Posterior cingulate gyrus (tissue), 11 donors: ENCODE measurements at places on chromosomes 6 and 20.

- DNase-seq = no peak
These were observed 840.0 kb downstream of the FRK start for GRCh38 chr6:115220551-115221159.

DNA sequence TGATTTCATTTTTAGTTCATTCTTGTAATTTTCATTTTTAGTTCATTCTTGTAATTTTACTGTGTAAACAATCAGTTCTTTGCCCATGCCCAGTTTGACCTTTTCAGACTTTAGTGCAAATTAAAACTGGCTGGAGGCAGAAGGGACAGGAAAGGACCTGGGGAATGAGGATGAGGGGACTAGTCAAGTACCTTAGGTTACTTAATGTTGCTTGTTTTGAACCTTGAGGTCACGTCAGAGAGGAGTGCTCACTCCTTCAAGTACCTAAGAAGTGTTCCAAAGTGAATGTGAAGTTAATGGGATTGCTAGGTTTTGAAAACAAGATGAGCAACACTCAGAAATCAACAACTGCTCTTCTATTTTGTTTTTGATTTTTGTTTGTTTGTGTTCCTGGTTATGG lies 82.5 kb downstream of the FOXO3 start:
- DNase-seq = no peak

GRCh38 chr20:50394569-50394968 lies 115.6 kb upstream of the PTPN1 start:
- no peak for DNase-seq

DNA sequence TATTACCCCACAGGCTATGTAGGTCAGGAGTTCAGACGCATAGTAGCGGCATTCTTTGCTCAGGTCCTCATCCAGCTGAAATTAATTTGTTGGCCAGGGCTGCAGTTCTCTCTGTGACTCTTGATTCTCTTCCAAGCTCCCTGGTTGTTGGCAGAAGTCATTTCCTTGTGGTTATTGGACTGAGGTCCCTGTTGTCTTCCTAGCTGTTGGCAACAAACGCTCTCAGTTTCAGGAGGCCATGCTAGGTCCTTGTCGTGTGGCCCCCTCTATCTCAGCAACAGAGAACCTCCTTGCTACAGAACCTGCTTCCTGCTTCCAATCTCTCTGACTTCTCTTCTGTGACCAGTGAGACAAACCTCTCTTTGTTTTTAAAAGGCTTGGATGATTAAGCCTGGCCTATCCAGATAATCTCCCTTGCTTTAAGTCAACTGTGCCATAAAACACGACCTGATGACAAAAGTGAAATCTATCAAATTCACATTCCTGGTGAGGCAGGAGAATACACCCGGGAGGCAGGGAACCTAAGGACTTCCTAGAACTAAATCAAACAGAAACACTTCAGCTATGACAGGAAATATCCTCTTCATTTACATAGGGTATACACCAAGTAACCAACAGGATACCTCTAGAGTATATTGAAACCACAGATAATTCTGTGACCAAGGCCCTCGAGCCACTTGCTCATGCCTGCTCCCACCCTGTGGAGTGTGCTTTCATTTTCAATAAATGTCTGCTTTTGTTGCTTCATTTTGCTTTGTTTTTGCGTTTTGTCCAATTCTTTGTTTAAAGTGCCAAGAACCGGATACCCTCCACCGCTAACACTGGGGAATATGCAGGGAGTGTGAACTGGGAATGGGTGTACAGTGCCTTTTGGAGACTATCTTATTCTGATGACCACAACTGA lies 196.0 kb downstream of the BTBD3 start:
- DNase-seq = no peak

DNA sequence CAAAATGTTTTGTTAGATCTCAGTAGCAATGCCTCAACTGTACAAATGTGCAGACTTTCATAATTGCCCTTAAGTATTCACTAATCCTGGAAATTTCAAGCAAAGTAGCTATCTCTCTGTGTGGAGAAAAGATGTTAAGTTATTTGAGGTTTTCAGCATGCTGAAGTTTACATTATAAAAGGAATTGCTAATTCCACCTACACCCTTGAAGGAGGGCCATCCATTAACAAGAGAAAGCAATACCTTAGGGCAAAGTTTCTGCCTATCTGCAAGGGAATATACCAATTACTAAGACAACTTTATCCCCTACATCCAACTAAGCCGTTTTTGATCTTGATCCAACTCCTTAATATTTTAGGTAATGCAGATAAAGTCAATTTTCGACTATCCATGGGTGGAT lies 380.7 kb upstream of the BTBD3 start:
- DNase-seq = no peak

DNA sequence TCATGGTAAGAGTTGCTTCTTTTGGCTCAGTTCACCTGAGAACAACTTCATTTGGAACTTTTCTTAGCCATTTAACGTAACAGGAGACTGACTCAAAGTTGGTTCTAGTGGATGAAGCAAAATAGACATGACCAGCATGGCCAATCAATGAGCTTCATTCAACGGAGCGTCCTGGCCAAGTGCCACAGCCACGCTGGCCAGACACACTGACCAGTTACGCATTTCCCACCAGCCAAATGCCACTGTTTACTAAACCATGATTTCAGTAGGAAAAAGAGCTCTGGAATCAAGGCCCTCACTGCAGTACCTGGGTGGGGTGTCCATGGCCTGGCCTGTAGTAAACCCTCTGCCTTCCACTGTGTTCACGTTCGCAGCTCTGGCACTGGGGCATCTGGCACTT lies 80.4 kb downstream of the POPDC3 start:
- DNase-seq = peak; percentile 42

DNA sequence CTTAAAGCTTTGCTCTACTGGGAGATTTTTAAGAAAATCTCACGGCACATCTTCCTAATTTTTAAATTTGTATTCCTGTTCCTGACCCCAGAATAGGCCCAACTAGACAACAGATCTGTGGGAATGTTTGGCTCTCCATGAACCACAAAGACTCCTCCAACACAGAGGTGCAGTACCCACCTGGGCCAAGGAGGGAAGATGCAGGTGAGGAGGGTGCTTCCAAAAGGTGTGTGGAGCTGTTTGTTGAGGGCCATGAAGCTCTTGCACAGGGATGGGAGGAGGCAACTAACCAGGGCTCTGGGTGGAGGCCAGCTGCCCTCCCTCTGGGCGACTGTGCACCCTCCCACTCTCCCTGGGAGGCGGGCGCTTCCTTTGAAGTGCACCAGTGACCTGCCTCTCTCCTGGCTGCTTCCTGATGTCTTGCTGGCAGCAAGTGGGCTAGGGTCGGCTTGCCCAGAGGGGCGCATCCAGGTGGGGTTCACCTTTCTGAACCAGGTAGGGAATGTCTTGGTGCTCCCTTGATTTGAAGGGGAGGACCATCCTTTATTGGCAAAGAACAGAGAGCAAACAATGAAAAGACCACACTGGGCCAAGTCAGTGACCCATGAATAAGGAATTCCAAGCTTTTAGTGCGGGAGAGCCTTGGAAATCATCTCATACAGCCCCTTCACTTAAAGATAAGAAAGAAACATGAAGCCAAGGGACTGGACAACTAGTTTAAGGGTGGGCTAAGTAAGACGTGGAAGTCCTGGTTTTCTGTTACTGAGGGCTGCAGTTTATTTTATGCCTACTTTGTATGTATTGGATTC lies 76.0 kb downstream of the ANKRD6 start:
- no peak for DNase-seq

DNA sequence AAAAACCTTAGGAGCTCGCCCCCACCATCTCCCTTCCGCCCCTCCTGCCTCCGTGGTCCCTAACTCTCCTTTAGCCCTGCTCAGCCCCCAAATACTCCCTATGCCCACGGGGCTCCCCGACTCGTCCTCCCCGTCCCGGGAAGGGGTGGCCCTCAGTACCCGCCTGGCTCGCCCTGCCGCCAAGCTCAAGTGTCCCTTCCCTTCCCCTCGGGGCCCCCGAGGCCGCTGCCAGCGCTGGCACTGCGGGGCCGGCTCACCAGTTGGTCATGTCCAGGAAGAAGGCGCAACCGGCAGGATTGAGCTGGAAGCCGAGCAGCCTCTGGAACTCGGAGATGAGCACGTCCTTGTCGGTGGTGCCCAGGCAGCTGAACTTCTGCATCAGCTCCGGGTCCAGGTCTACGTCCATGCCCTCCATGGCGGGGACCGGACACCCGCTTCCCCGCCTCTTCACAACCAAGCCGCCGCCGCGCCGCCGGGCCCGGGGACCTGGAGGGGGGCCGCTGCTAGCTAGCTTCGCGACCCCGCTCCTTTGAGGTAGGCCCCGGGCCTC lies 303 bp downstream of the ILRUN start:
- DNase-seq = no peak

GRCh38 chr6:6131492-6132109 lies 124.9 kb upstream of the NRN1 start:
- DNase-seq = no peak

- DNase-seq = no peak
These were observed 19.1 kb downstream of the NFATC2 start for GRCh38 chr20:51523276-51524013.

GRCh38 chr20:45223136-45223535 lies 2.0 kb downstream of the SEMG2 start:
- no peak for DNase-seq

- no peak for DNase-seq
These were observed 278.0 kb upstream of the CDH4 start for GRCh38 chr20:60974022-60974421.

- DNase-seq = no peak
These were observed 91.2 kb upstream of the SCGN start for GRCh38 chr6:25560865-25561264.

DNA sequence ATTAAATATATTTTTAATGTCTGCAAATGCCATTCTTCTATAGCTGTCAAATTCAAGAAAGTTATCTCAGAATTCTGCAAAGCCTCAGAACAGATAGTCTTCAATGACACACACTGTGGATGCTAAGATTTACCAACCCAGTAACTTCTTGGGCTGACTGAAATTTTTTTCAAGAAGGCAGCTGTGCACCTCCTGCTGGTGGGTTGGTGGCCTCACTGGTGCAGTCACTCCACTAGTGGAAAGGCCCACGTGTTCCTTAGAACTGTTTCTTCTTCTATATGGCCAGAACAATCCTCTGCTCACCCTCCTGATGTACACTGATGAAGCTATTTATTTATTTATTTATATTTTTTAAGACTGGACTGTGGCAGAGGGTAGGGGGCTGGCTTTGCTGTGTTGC lies 28.1 kb upstream of the MTCL3 start:
- no peak for DNase-seq

- no peak for DNase-seq
These were observed 52.9 kb downstream of the NOX3 start for GRCh38 chr6:155402656-155403304.

- DNase-seq = no peak
These were observed 139.3 kb upstream of the RIN2 start for GRCh38 chr20:19618711-19619110.

GRCh38 chr6:104617591-104617990 lies 242.1 kb downstream of the HACE1 start:
- DNase-seq = no peak

GRCh38 chr6:72911463-72912155 lies 289.7 kb downstream of the KCNQ5 start:
- DNase-seq = no peak

- DNase-seq = no peak
These were observed 16.7 kb downstream of the CD109 start for GRCh38 chr6:73712535-73713173.

DNA sequence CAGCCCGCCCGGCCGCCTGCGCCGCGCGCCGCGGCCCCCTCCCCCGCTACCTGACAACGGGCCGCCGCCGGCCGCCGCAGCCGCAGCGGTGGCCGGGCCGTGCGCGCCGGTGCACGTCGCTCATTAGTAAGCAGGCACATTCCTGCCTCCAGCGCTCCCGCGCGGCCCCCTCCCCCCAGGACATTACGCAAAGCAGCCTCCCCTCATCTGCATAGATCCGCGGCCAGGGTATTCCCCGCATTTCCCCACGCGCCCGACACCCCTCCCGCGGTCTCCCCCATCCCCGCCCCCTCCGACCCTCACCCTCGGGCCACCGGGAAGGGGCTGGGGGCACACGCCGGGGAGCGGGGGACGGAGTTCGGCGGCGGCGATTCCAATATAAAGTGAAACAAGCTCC lies at the start of gene HIVEP2:
Gene HIVEP2, minus strand, starts transcription at position 128 of the 397 bp plus-strand sequence. CDS start 170,438 bp downstream, outside the sequence.
- peak; percentile 69 for DNase-seq

- DNase-seq = peak; percentile 21
These were observed 72.6 kb upstream of the DUSP22 start for GRCh38 chr6:219641-220198.

GRCh38 chr6:123604067-123604466 lies 32.7 kb downstream of the TRDN start:
- DNase-seq = no peak

- DNase-seq = no peak
These were observed 34.7 kb upstream of the TIAM2 start for GRCh38 chr6:154960299-154960843.

- no peak for DNase-seq
These were observed 110.3 kb downstream of the CHD6 start for GRCh38 chr20:41507851-41508250.

- DNase-seq = no peak
These were observed 11.0 kb upstream of the ADAM33 start for GRCh38 chr20:3692706-3693294.

DNA sequence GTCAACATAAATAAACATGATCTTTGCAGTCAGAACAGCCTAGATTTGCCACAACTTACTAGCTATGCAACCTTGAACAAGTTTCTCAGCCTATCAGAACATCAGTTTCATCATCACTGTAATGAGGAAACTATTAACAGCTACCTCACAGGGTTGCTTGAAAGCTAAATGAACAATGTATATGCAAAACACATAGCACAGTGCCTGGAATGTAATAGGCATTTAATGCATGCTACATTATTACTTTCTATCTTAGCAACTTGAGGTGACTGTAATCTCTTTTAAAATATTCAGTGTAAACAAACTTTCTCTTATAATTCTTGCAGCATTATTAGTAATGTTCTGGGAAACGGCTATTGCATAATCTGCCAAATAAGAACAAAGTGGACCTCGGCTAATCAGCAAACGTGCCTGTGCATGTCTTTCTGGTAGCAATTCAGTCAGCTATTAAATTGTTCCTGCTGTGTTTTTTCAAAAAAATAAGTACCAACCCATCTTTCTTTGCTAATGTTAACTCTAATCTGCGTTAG lies 61.5 kb downstream of the SYNE1 start:
- no peak for DNase-seq

- no peak for DNase-seq
These were observed 363.0 kb upstream of the SOX4 start for GRCh38 chr6:21230536-21230935.

- DNase-seq = no peak
These were observed 256.1 kb downstream of the ZNF217 start for GRCh38 chr20:53337390-53338101.

DNA sequence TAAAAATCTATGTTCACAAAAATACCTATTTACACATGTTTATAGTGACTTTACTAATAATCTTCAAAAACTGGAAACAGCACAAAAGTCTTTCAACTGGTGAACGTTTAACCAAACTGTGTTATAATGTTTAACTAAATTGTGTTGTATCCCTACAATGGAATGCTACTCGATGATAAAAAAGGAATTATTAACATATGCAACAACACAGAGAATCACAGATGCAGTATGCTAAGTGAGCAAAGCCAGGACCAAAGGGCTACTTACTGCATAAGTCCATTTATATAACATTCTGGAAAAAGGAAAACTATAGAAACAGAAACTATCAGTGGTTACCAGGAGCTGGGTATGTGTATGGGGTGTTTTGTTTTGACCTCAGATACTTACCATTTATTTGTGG lies 602.2 kb upstream of the BTBD3 start:
- no peak for DNase-seq

GRCh38 chr6:75855052-75855451 lies 106.0 kb downstream of the MYO6 start:
- peak; percentile 33 for DNase-seq
